ENCODE measurements at places on chromosomes 11 and 22. TPM values are rescaled to one million over a fixed set of nuclear protein-coding genes. Genes with fewer than 3 reads are reported as not detected.

Gene UBQLNL
- not detected for total RNA-seq

Gene CAPRIN1
- total RNA-seq = 145 TPM

GRCh38 chr22:24003887-24004286, 1.4 kb downstream of the GSTT4 start:
- DNase-seq = no peak

- DNase-seq = no peak
Observed at GRCh38 chr11:126410649-126411048, 55.2 kb downstream of the ST3GAL4 start.

GRCh38 chr22:30444632-30445437, 19.3 kb downstream of the MTFP1 start:
- no peak for DNase-seq

- no peak for DNase-seq
Observed at GRCh38 chr22:49703990-49704344, 123.7 kb downstream of the BRD1 start.

GRCh38 chr11:31651208-31651607, 141.6 kb downstream of the ELP4 start:
- DNase-seq = no peak

DNA sequence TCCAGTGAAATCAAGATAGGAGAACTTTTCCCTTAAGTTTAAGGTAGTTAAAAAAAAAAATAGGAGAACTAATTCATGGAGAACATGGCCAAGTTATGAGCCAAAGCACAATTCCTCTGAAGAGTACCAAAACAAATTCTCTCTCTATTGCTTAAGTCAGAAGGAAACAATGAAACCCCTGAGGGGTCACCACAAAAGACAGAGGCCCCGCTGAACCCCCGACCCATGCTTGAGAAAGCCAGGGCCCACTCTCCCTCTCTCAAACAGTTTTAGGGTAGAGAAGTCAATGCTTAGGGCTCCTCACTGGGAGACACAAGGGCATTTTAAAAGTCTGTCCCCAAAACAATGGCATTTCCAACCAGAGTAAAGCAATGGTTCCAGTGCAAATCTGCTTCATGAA, 26.9 kb downstream of the PPP2R1B start:
- no peak for DNase-seq

Gene MOGAT2
- total RNA-seq = not detected

DNA sequence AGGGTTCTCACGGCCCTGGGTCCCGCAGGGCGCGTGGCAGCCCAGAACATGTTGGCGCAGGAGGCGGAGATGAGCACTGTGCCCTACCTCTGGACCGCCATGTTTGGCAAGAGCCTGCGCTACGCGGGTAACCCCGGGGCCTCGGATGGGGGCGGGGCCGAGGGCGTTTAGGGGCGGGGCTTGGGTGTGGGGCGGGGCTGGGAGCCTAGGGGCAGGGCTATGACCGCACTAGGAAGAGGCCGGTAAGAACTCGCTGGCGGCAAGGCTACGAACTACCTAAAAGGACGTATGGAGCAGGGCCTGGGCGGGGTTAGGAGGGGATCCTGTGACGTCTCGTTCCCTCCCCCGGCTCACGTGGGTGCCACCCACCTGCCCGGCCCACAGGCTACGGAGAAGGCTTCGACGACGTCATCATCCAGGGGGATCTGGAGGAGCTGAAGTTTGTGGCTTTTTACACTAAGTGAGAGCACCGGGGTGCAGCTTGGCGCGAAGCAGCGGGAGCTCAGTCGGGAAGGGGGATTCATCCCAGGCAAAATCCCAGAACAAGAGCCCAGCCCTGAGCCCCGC, 2.8 kb upstream of the LZTR1 start:
- DNase-seq = no peak

Gene OAF
- total RNA-seq = 13.8 TPM

DNA sequence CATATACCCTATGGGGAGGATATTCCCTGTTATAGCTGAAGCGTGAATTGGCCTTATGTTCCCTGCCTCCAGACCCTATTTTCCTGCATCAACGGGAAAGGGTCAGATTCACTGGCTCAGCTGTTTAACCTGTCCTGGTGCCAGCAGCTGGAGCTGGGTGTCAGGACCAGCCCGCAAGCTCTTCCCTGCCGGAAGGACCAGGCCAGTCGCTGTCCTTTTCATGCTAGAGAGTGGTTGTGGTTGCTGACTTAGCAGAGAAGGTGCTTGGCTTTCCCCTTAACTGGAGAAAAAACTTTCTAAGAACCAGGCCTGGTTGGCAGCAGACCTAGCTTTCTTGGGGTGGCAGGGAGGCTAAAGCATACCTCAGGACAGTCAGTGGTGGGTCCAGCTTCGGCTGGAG, 5.2 kb upstream of the SREBF2 start:
- DNase-seq = no peak

- DNase-seq = no peak
Observed at GRCh38 chr11:3674189-3674588, 3.0 kb upstream of the CHRNA10 start.

GRCh38 chr11:114061048-114061680, 1.7 kb downstream of the ZBTB16 start:
- peak; percentile 68 for DNase-seq

Gene PSMD13
- 208 TPM for total RNA-seq

DNA sequence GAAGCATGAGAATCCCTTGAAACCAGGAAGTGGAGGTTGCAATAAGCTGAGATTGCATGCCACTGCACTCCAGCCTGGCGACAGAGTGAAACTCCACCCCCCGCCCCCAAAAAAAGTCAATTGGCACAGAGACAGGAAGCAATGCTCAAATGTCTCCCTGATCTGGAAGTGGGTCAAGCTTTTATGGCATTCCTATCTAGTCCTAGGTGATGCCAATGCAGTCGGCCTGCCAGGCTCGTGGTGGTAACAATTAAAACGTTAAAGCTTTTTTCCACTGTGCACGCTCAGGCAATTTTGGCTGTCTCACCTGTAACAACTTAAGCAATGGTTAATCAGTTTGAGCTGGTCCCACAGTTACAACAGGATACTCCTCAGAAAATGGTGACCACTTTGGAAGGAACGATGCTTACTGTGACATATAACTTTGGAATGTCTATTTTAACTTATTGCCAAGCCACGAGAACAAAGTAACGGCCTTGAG, 18.9 kb upstream of the PISD start:
- peak; percentile 14 for DNase-seq

Gene OR5M3
- total RNA-seq = not detected

Gene MYO7A
- total RNA-seq = 0.64 TPM

Gene MYEOV
- total RNA-seq = 1.8 TPM

DNA sequence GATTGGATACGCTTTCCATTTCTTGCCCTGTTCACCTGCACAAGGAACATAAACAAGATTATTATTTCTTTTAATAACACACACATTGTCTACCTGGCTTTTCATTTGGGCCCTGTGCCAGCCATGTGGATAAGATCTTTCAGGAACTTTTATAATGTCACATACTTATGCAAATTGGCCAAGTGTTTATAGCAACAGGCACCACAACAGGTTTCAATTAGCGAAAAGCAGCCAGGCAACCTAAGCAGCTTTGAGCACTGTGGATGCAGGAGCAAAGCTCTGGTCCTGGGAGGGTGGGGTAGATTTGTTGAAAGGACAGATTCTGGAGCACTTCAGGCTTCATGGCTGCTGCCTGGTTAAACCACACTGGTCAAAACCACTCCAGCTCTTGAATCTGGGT, 217.4 kb downstream of the BARX2 start:
- no peak for DNase-seq

DNA sequence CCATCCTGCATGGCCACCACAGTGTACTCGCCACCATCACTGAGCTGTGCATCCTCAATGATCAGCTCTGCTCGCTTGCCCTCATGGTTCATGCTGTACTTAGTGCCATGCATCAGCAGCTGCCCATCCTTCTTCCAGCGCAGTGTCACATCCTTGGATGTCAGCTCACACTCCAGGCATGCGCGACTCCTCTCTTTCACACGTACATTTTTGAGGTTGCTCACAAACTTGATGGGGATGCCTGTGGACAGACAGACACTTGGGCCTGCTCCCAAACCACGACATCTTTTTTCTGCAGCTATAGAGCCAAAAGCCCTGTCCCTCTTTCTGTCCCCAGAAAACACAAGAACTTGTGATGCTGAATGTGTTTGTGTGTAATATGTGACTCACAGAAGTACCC, 10.5 kb downstream of the IGSF22 start:
- DNase-seq = no peak

DNA sequence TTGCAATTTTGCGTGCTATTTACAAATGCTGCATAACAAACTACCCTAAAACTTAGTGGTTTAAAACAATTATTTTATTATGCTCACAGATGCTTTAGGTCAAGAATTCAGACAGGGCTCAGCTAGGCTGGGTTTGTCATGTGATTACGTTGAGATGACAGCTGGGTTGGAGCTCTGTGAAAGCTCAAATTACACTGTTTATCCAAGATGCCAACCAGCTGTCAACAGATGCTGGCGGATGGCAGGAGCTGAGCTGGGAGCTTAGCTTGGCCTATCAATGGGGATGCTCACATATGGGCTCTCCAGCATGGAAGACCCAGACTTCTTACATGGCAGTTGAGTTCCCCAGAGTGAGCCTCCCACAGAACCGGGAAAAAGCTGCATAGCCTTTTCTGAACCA, 62.7 kb downstream of the STK33 start:
- DNase-seq = no peak

Gene MS4A8
- not detected for total RNA-seq

Gene PGA4
- not detected for total RNA-seq

DNA sequence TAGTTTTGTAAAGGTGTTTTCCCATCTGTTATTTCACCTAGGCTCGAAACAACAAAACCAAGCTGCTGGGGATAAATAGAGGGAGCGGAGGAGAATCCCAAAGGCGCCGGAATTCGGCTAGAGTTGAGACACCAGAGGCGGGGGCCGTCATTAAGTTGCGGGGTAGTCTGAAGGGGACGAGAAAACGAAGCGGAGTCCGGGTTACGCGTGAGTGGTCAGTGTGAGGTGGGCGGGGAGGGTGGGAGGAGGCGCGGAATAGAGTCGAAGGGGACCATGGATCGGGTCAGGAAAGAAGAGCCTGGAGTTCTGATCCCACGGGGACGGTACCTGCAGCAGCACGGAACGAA, 361 bp downstream of the SRPRA start:
- DNase-seq = no peak

Gene IFITM10
- total RNA-seq = not detected

GRCh38 chr11:47212938-47213337, 1.8 kb upstream of the DDB2 start:
- no peak for DNase-seq

GRCh38 chr11:113160808-113161124, 153.6 kb upstream of the TTC12 start:
- no peak for DNase-seq

DNA sequence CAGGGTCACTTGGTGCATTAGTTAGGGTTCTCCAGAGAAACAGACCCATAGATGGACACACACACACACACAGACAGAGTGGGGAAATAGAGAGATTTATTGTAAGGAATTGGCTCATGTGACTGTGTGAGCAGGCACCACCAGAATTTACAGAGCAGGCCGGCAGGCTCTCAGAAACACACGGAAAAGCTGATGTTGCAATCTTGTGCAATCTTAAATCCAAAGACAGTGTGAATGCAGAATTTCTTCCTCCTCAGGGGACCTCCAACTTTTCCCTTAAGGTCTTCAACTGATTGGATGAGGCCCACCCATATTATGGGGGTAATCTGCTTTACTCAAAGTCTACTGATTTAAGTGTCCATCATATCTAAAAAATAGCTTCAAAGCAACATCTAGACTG, 49.8 kb downstream of the APIP start:
- DNase-seq = no peak

Gene CARNS1
- total RNA-seq = not detected

Gene BTBD18
- total RNA-seq = not detected

- DNase-seq = no peak
Observed at GRCh38 chr11:47305734-47306483, 36.0 kb downstream of the MADD start.

DNA sequence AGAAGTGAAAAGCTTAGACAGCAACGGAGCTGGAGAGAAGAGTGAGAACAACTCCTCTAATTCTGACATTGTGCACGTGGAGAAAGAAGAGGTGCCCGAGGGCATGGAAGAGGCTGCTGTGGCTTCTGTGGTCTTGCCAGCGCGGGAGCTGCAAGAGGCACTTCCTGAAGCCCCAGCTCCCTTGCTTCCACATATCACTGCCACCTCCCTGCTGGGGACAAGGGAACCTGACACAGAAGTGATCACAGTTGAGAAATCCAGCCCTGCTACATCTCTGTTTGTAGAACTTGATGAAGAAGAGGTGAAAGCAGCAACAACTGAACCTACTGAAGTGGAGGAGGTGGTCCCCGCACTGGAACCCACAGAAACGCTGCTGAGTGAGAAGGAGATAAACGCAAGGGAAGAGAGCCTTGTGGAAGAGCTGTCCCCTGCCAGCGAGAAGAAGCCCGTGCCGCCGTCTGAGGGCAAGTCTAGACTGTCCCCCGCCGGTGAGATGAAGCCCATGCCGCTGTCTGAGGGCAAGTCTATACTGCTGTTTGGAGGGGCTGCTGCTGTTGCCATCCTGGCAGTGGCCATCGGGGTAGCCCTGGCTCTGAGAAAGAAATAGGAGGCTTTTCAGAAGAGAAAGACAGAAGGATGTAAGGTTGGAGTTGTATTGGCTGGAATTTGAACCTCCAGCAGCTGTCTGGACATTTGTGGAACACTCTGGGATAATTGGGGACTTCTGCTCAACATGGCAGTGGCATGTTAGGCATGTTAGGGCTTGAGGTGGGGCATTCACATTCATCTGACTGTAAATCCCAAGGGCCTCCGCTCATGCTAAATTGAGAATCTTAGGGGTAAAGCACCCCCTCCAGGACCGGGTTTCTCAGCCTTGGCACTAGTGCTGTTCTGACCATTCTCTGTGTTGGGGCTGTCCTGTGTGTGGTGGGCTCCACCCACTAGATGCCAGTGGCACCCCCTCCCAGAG, 47.1 kb downstream of the BID start:
- DNase-seq = no peak

DNA sequence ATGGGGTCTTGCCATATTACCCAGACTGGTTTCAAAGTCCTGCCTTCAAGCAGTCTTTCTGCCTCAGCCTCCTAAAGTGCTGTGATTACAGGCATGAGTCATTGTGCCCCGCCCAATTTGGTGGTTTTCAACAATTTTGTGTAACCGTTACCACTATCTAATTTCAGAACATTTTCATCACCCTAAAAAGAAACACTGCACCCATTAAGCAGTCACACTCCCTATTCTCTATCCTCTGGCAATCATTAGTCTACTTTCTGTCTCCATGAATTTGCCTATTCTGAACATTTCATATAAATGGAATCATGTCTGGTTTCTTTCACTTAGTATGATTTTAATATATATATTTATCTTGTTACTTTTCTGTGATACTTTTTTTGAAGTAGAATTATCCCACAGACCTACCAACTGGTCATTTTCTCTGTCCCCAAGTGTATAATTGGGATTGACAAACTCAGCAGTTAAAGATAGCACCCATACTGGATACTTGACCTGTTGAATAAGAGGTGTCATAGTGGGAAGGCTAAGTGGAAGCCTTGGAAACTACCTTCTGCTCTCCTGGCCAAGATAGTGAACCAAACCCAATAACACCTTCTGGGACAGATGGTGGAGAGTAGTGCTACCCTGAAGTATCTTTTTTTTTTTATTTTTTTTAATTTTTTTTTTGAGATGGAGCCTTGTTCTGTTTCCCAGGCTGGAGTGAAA, 64.8 kb downstream of the STIM1 start:
- DNase-seq = no peak

Gene ADM
- total RNA-seq = 276 TPM

Gene C1QTNF5
- 1.0 TPM for total RNA-seq

GRCh38 chr22:37508431-37508992, 10.7 kb downstream of the CARD10 start:
- no peak for DNase-seq

Gene MACROD1
- total RNA-seq = 85.0 TPM
